ENCODE measurements at places on chromosomes 5 and 9.
A peak's percentile ranks its signal among the peaks of the same experiment; 100 is the strongest.

- DNase-seq = no peak
These were observed 173.6 kb downstream of the TMEM161B start for GRCh38 chr5:88094906-88095496.

DNA sequence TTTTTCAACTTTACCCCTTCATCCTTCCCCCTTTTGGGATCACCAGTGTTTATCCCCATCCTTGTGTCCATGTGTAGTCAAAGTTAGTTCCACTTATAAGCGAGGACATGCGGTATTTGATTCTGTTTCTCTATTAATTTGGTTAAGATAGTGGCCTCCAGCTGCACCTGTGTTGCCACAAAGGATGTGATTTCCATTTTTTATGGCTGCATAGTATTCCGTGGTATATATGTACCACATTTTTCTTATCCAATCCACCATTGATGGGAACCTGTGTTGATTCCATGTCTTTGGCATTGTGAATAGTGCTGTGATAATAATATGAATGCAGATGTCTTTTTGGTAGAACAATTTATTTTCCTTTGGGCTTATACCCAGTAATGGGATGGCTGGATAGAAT lies 252.4 kb downstream of the ARRDC3 start:
- DNase-seq = no peak

- DNase-seq = peak; percentile 4
These were observed 15.0 kb downstream of the LHX6 start for GRCh38 chr9:122213589-122214413.

DNA sequence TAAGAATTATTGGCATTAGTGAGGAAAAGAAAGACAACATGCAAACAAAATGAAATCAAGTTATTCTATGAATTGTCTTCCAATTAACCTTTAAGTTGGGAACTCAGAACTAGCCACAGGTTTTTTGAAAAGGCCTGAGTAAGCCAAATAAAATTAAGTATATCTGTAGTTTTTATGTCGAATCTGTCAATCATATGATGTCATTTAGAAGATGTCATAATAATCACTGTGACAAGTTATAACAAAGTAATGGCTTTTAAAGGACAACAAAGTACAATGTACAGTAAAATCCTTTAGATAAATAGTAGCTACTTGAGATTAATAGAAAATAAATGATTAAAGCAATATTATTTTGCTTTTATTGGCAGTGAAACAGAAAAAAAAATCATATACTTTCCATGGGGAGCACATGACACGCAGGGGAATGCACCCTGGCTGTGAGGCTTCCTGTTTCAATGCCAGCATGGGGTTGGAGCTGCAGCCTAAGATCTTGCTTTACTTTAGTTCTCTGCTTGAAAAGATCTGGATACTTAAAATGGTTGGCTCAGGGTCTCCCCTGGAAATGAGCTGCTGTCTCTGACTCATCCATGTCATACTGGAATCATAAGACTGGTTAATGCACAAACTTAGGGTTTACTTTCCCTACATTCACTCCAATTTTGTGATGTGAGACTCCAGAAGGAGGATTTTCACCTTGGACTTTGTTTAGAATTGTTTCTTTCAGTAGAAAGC lies 284.3 kb downstream of the TAF11L14 start:
- no peak for DNase-seq

- no peak for DNase-seq
These were observed 255.9 kb downstream of the EFNA5 start for GRCh38 chr5:107414802-107415201.

DNA sequence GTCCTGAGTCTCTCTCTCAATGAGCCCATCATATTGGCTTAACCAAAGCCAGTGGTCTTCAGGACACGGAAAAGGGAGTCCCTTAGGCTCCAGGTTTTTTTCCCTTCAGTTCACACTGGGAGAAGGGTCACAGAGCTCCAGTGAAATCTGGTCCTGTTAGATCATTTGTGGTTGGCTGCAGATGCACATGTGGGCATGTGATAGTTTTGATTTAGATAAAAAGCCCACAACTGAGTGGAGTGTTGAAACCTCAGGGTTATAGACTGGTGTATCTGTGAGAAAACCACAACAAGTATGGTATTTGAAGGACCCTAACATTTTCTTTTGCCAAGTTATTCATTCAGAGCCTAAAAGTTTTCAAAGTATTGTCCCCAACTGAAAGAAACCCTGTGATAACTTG lies 46.7 kb downstream of the PRLR start:
- DNase-seq = no peak

DNA sequence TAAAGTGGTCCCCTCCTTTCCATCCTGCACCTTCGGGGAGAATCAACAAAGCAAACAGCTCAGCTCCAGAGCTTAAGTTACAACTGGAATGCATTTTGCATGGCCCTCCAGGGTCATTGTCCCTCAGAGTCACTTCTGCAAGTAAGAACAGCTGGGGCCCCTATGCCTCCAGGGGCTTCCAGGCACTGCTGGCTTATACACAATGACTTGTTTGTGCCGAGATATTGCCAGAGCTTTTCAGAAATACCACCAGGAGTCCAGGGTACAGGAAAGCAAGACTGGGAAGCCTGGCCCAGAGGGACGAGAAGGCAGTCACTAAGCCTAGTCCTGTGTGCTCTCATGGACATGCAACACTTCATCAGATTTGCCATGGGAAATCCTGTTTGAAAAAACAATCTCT lies 11.3 kb downstream of the FRMD3 start:
- no peak for DNase-seq

DNA sequence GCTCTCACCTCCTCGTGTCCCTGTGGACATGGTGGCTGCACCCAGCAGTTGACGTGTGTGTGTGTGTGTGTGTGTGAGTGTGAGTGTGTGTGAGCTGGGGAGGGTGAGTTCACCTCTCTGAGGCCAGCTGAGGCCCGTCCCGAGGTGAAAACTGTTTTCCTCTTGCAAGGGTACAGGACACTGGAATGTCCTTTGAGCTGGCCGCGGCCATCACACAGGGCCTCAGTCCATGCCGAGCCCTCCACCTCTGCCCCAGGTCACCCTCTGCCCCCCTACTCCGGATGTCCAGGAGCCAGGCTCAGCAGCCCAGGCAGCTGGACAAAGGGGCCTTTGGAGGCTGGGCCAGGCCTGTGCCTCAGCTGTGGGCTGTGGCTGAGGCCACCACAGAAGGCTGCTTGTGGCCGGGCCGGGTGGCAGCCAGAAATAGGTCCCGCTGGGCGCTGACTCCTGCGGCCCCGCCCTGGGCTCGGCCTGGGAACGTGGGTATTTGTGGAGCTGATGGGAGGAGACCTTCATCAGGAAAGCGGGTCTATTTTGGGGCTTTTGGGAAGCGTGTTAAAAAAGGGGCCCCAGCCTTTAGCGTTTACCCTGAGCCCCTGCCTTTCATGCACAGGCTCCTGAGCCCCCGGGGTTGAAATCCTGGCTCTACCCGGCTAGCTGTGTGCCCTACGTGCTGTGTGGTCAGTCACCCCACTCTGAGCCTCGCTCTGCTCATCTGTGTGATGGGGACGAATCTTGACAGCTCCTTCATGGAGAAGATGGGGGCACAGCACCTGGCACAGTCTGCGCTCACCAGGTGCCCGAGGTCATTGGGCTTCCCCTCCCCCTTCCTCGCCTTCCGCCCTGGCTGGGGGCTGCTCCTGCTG lies 75.1 kb upstream of the IER5L start:
- no peak for DNase-seq

- DNase-seq = no peak
These were observed 22.5 kb upstream of the CAMSAP1 start for GRCh38 chr9:135929656-135930445.

DNA sequence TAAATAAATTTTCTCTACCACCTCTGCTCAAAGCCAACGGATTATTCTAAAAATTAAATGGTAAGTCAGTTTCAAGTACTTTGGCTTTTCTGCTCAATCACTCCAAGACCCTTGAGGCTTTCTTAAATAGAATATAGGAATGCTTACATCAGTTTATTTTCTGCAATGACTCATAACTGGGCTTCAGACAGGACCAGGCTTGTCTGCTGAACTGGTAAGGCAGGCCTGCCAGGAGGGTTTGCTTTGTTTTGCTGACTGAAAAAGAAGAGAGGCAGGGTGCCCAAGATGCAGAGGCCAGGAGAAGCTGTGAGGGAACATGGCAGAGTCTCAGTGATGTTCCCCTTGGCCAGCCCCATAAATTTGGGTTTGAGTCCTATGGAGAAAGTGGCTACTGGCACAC lies 60.3 kb upstream of the EPB41L4A start:
- DNase-seq = no peak

GRCh38 chr5:139076111-139076510 lies 122.1 kb downstream of the SIL1 start:
- DNase-seq = no peak

DNA sequence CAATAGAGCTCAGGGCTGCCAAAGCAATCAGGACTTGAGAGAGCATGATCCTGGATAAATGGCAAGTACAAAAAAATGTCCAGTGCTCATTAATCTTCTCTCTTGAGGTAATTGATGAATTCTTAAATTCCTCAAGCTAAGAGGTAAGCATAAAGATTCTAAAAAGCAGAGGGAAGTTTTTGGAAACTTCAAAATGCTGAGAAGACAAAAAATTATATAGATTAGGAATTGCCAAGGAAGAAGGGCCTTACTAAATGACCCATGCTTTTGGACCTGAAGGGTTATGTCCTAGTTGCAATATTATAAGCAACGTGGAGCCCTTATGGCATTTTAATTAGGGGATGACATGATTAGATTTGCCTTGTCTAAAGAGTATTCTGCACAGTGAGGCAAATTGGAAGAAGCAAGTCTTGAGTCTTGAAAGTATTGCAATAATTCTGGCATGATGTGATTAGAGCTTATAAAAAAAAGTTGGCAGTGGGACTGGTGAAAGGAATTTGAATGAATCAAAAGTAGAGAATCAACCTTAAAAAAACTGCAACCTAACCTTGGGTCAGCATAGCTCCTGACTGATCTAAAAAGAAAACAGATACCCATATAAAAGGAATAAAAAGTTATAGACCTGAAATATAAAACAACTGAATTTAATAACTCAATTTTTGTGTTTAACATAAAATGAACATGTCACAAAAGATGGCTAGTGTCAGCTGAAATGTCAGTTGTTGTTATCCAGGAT lies 323.8 kb upstream of the ARRDC3 start:
- DNase-seq = no peak

DNA sequence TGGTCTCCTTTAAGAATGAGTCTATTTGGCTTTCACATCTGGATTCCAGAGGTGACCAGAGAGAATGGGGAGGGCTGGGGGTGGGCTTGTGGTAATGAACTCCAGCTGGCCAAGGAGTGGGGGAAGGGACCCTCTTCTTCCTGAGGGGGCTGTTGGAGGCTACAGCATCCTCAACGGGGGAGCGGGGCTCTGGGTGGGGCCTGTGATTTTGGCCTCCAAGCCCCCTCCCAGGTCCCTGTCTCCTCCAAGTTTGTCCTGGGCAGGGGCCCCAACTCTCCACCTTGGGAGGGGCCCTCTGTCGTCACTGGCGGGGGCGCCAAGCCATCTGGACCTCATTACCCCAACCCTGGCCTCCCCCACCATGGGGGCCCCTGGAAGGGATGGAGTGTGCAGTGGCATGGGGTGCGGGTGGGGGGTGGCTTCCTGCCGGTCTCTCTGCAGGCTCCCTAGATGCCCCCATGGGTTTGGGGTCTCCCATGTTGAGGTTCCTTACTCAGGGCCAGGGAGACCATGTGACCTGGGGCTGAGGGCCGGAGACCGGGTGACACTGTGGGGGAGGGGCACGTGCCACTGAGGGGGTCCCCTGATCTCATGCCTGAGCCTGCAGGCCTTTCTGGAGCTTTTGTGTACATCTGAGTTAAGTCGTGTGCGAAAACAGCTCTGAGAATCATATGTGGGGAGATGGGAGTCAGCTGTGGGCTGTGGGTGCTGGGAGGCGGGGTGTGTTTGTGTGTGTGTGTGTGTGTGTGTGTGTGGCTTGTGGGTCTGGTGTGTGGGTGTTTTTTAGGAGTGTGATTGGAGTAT lies 32.4 kb downstream of the GOLGA2 start:
- DNase-seq = no peak

DNA sequence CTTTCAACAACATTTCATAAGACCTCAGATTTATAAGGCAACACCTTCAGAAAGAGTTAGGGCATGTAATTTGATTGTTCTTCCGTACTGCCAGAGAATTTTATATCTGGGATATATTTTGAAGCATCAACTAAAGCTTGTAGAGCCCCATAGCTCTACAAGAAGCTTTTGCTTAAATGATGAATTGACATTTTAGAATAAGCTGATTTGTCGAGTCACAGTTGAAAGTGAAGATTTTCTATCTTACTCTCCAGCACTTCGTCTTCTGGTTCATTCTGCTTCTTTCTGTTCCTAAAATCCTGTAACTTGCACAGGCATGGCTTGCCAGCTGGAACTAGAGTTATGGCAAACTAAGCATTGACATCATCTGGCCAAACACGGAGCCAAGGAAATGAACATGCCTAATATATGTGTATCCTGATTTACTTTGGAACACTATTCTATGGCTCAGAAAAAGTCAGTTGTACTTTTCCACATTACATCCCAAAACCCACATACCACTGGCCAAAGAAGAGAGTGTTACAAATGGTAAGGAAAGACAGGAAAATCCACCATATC lies 68.6 kb upstream of the MAST4 start:
- no peak for DNase-seq

GRCh38 chr9:126144196-126144595 lies 182.4 kb upstream of the MVB12B start:
- no peak for DNase-seq

GRCh38 chr5:93186076-93186682 lies 394.8 kb downstream of the NR2F1-AS1 start:
- no peak for DNase-seq
